Left forelimb (tissue), 1 donor: ENCODE measurements at places on chromosomes 12 and 14.

DNA sequence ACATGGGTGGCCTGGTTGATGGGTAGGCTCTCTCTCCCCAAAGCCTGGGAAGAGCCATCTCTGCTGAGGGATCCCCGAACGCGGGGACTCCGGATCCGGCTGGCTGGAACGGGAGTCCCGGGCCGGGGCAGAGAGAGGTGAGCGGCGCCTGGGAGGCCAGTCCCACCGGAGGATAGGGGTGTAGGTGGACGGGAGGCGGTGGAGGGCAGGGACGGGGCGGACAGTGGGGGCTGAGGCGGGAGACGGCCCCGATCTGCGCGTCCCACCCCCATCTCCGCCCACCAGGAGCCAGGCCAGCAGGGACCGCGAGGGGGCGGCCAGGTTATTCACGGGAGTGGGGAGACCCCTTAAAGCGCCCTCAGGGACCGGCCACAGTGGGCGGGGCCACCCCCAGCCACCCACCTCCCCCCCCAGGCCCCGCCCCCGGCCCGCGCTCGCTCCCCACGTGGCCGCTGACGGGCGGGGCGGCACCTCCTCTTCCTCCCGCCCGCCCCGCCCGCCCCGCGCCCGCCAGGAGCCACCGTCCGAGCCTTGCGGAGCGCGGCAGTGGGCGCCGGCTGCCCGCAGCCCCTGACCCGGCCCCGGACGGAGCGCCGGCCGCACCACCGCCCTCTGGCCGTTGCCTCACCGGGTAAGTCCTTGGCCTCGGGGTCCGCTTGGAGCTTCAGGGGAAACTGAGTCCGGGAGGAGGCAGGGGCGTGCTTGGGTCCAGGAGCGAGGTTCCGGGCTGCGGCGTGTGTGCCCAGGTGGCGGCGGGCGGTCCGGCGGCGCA lies at the start of gene INF2:
TSS of gene INF2 (plus strand) at position 510 of the 772 bp plus-strand sequence. CDS start 11,748 bp downstream, outside the sequence.
- DNase-seq = no peak

DNA sequence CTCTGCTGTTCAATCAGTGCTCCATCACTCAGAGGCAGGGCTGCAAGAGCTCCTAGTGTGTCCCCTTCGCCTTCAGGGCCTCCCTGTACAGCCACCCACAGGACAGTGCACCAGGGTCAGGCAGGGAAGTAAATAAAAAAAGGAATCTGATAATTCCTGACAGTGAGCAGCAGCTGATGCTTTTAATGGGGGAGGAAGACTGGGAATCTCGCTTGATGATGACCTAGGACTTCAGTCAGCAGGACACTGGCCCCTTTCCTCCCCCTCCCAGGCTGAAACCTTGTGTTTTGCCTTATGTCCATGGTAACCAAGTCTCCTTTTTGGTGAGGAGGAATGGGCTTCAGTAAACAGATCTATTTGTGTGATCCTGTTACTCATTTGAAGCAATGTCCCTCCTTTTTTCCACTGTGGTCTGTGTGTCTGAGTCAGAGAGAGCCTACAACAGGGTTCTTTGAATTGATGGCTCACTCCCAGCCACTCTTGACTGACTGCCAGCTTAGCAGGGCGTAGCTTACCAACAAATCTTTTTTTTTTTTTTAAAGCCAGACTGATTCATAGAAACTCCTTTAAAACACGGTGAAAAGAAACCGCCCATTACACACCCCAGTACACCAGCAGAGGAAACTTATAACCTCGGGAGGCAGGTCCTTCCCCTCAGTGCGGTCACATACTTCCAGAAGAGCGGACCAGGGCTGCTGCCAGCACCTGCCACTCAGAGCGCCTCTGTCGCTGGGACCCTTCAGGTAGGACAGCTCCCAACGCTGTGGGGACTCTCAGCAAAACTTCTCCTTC lies at the start of gene EMP1:
TSS of gene EMP1 (plus strand) at position 597 of the 792 bp plus-strand sequence. CDS start 14,785 bp downstream, outside the sequence.
- peak; percentile 92 for DNase-seq

DNA sequence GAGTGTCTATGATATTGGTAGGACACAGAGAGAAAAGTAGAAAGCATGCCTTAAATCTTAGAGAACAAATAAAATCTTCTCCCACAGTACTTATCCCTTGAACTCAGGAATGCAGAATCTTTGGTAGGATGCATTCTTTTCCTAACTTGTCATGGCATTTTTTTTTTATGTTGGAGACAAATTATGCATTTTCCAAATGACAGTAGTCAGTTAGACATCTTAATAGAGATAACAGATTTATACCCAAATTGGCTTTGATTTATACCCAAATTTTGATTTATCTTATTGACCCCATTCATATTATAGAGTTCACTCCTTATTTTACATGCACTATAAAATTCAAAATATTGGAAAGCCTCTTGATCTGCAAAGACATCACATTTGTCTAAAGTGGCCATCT lies 132.9 kb downstream of the CNTN1 start:
- no peak for DNase-seq

DNA sequence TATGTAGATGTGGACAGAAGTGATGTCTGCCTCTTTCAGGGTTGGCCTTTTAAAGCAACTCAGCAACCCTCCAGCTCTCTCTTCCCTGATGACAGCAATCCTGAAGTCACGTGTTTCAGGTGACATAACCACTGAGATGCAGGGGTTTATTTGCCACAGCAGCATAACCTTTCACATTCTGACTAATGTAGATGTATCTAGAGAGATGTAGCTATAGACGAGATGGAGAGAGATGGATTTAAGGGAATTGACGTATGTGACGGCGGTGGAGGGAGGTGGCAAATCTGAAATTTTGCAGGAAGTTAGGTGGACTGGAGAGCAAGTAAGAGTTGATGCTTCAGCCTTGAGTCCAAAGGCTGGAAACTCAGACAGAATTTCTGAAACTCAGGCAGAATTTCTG lies 126.0 kb downstream of the ZFP36L1 start:
- DNase-seq = no peak

- DNase-seq = no peak
These were observed 71.6 kb downstream of the OTOGL start for GRCh38 chr12:80170915-80171314.

- DNase-seq = no peak
These were observed 72.6 kb downstream of the AACS start for GRCh38 chr12:125137766-125138344.

DNA sequence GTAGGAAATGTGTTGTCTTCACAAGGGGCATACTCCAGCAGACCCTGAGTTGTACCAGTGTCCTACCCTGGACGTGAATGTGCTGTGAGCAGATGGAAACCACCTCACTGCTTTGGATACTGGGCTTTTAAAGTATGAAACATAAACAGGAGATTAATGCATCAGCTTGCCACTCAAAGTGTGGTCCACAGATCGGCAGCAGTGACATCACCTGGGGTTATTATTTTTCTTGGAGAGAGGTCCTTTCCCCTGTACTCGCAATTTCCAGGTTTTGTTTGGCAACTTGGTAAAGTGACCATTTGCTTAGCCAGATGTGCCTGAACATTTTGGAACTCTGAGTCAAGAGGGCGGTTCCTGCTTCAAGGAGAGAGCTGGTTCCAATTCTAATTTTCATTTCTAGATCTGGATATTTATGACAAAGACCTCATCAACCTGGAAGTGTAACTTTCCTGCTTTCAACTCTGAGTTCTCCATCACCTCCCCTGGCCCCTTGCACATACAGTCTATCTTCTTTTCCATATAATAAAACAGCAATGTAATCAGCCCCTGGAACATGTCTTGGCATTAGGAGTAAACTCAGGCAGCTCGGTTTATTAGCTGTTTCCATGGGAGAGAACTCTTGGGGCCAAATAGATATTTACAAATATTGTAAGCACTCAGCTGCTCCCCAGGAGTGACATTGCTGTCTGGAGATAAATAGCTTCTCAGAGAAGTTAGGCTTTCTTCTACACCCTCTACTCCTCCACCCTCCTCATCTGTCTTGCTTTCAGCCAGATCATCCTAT lies 237.0 kb upstream of the TBX3 start:
- DNase-seq = no peak

DNA sequence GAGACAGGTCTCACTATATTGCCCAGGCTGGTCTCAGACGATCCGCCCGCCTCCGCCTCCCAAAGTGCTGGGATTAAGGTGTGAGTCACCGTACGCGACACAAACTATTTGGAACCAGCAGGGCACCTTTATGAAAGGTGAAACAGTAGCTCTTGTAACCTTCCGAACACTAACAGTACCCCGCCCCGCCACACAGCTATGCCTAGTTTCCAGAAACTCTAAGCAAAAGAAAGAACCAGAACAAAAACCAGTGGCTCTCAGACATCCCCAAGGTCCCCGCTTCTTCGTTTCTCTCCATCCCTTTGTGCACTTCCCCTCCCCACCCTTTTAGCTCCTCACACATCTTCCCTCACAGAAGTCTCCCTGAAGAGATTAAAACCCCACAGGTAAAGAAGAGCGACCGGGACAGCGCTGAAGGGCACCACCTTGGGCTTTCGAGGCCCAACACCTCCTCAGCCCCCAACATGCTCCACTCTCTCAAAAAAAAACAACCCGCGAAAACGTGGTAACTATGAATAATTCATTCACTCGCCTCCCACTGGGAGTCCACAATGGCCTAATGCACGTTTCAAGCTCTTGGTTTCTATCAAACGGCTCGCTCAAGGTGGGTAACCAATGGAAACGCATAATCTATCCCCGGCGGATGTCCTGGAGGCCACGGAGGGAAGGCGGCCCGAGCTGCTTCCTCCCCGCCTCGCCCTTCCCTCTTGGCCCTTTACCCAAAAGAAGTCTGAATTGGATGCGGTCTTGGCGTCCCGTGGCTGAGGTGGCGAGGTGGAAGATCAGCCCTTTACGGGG lies 877 bp downstream of the BAG5 start:
- no peak for DNase-seq

GRCh38 chr14:102088012-102088792 lies 1.4 kb upstream of the HSP90AA1 start:
- DNase-seq = peak; percentile 78

DNA sequence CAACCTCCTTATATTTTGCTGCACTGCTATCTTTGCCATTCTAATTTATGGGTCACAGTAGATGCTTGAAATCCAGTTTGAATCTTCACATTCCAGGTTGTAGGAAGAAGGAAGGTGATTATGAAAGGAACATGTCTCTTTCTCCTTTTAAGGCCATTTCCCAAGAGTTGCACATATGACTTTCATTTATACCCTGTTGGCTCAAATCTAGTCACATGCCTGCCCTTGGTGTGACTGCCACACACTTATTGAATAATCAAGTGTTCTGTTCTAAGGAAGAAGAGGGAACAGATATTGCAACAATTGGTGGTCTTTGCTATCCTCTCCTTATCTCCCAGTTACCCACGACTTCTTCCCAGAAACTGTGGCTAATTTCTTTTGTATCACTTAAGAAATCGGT lies 404.3 kb downstream of the TMEM117 start:
- DNase-seq = no peak

- no peak for DNase-seq
These were observed 14.8 kb upstream of the RNASE10 start for GRCh38 chr14:20490563-20490962.
